ENCODE measurements at places on chromosomes 6 and 20. TPM values are rescaled to one million over a fixed set of nuclear protein-coding genes. Genes with fewer than 3 reads are reported as not detected.

DNA sequence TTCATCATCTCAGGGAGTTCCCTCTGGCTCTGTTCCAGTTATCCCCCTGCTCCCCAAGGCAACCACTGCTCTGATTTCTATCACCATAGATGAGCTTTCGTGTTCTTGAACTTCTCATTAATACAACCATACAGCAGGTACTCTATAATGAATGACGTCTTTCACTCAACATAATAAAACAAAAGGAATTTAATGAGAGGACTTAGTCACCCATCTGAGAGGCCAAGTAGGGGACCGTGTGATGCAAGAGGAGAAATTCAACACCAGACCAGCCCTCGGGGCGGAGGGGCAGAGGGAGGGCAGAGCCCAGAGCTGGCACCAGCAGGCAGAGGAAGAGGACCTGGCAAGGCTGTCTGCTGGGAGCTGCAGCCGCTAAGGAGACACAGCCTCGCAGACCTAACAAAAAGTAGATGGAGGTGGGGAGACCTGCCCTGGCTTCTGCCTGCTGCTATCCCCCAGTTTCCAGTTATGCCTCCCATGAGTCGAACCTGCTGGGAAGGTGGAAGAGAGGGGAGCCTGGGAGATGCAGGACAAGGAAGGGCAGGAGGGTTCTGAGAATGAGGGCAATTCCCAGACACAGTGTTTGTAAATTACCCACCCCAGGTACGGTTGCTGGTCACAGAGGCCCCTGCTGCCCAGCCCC is 13.8 kb downstream of the CCN5 start:
- DNase-seq = peak; percentile 94

GRCh38 chr6:19312241-19312978 is 524.8 kb upstream of the ID4 start:
- no peak for DNase-seq

The RFX6 gene
- not detected for total RNA-seq

The FGD2 gene
- total RNA-seq = 6.2 TPM

DNA sequence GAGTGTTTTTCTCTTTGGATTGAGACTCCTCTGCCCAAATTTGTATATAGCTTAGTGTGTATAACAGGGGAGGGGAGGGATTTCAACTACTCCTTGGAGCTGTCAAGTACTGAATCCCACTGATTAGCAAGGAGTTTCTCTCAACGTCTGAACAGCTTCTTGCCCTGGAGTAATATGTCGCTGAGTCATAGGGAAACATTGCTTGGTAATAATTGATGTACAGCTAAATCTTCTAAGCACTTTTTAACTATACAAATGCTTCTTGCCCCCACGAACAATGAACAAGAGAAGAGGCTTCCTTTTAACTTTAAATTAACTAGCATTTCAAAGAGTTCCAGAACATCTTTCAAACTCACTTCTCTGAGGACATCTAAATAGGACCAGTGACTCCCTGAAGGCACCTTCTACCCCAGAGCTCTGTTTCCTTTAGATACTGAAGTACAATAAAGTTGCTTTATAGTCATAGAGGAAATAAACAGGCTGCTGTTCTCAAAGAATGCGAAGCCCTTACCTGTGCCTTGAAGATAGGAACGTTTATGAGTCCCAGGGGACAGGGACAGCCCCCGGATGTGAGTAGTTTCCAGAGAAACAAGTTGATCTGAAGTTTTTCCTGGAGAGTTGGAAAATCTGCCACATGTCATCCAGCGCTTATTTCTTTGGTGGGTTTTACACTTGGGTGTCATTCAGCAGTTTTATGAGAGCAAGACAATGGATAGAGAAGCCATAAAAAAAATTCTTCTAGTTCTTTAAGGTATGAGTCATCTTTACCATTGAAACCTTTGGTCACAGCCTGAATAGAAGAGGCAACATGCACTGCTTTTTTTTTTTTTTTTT is 462.5 kb upstream of the BTBD3 start:
- no peak for DNase-seq

- DNase-seq = no peak
Measured at GRCh38 chr6:43779852-43780236, 9.8 kb downstream of the VEGFA start.

GRCh38 chr6:17638212-17638715 is 38.2 kb downstream of the FAM8A1 start:
- no peak for DNase-seq

The ZBTB22 gene
- 36.1 TPM for total RNA-seq

- no peak for DNase-seq
Measured at GRCh38 chr6:116402108-116402937, 31.6 kb downstream of the DSE start.

- DNase-seq = no peak
Measured at GRCh38 chr20:36275441-36276189, 30.5 kb upstream of the DLGAP4 start.

DNA sequence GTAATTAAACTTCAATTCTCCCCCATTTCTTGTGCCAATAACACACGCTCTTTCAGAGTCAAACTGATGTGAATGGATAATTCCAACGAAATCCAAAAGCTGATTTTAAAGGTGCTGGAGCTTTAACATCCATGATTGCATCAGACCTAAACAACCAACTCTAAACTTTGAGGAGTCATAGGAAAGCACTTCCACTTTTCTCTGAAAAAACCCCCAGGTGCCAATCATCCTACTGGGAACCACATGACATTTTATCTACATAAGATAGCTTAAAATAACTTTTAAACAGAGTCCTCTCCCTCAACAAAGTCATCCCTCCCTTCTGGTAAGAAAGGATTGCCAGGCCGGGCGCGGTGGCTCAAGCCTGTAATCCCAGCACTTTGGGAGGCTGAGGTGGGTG is 167.7 kb upstream of the PDE10A start:
- no peak for DNase-seq

- no peak for DNase-seq
Measured at GRCh38 chr20:24891546-24892393, 57.3 kb upstream of the CST7 start.

GRCh38 chr20:16132036-16132798 is 441.0 kb downstream of the KIF16B start:
- DNase-seq = no peak

DNA sequence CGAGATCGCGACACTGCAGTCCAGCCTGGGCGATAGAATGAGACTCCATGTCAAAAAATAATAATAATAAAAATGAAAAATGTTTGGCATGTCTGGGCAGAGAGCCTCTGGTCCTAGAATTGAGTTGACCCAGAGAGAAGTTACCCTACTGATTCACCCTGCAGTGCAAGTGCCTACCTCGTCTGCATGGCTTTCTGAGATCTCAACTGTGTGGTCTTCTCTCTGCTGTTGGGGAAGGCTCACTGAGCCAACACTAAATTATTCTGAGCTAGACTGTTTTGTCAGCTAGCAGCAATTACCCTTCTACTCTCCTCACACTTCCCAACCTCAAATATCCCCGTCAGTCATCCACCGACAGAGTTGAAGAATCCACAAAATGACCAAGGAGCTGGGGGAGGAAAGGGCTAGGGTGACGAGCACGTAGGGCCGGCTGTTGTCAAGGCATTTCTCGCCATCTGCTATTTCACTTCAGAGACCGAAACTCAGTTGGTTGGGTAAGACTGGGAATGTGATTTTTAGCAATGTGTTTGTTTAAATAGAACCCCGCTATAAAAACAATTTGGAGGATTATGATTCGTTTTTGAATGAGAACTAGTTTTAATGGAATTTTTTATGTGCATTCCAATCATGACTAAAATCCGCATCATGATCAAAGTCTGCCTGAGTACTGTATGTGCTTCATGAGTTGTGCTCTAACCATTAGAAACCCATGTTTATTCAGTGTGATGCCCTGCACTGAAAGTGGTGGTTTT is 9.4 kb downstream of the MAS1 start:
- peak; percentile 20 for DNase-seq

GRCh38 chr6:111799576-111800258 is 73.5 kb downstream of the FYN start:
- no peak for DNase-seq

DNA sequence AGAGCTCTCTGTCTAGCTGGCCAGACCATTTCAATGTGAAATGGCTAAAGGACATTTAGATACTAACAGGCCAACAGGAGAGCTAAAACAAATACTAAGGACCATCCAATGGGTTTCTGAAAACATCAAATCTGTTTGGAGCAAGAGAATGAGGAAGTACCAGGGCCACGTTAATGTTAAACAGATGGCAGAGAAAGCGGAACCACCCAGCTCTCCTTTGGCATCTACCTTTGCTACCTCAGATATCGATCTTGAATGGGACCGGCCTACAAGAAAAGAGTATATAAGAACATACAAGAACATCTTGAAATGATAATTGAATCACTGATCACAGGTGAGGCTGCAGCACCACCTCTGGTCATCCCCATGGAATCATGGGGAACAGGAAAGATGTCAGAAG is 31.8 kb downstream of the KCNK5 start:
- no peak for DNase-seq

GRCh38 chr6:50847890-50848594 is 29.4 kb downstream of the TFAP2B start:
- no peak for DNase-seq

The MYBL2 gene
- 1.2 TPM for total RNA-seq

DNA sequence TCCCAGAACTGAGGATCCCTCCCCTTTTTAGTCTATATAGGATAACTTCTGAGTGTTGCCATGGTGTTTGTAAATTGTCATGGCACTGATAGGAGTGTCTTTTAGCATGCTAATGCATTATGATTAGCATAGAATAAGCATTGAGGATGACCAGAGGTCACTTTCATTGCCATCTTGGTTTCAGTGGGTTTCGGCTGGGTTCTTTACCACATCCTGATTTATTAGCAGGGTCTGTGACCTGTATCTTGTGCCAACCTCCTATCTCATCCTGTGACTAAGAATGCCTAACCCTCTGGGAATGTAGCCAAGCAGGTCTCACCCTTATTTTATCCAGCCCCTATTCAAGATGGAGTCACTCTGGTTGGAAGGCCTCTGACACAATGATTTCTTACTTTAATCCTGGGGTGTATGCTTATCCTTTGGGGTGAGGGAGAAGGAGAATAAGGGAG is 19.6 kb downstream of the WFDC2 start:
- DNase-seq = no peak

- no peak for DNase-seq
Measured at GRCh38 chr20:63544241-63544957, 3.1 kb downstream of the SRMS start.

- no peak for DNase-seq
Measured at GRCh38 chr6:122809691-122810090, 20.6 kb downstream of the SMPDL3A start.

GRCh38 chr6:100435299-100435698 is 29.4 kb downstream of the SIM1 start:
- no peak for DNase-seq

The RTF2 gene
- 40.1 TPM for total RNA-seq

All from lower leg skin (tissue), 4 donors.